Psoas muscle (tissue), 8 donors: ENCODE measurements at places on chromosomes 2 and 18.

DNA sequence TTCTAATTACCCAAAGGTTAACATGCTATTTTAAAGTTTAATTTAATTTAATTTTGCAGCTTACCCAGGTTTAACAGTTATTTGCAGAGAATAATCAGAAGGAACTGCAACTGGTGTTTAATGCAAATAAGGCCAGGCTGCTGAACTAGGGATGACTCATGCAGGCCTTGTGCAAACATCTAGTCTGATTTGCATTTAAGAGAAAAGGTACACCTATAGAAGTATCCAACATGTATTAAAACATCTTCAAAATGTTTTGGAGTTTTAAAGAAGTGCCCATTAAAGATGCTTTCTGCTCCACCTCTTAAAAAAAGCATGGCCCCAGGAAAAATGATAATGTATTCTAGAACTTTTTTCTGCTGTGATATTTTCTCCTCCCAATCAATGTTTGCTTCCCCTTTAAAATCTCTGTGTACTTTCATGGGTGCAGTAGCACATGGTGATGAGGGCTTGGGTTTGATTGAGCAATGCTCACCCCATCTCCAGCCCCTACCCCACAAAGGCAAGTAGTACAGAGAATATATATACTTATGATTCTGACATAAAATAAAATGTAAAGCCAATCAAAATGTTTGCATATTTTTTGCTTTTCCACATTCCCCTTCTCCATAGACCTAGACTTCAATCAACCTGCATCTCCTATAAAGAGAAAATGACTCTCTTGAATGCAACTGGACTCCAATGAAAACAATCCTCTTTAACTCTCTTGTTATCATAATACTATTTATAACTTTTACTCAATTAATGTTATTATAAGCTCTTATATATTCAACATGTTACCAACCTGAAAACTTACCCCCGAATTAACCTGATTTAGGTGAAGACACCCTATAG is 54.1 kb downstream of the ATP8B1 start:
- DNase-seq, result no peak
- no peaks in the 10 kb centered on the region for H3K27me3 ChIP-seq
- no peaks in the 10 kb centered on the region for H3K36me3 ChIP-seq
- H3K4me1 ChIP-seq, result peaks cover 44% of the 10 kb centered on the region
- H3K4me3 ChIP-seq, result no peak overlapping the region

DNA sequence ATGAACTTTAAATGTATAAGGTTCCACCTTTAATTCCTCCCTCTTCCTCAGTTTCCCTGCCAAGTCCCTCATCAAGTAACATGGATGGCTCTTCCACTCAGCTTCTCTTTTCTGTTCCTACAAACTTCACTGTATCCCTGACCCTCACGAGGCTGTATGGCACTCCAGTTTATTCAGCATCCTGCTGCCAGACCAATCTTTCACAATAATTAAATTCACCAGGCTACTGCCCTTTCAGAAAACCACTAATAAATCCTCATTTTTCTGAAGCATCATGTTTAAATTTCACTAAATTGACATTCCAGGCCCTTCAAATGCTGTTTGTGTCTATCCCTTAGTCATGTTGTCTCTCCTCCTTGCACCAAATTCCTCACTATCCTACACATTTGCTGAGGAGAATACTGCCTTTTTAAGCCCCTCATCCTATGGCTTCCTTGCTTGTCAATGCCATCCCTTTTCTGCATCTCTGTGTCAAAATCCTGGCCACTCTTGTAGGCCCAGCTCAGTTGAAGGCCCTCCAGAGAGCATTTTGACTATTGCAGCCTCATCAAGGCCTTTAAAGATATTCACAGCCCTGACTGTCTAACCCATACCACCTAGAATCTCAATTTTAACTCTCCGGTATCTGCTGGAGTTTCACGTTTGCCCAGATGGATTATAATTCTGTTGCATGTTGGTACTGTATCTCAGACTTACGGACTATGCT is 22.8 kb upstream of the ASNSD1 start:
- no peak for DNase-seq
- H3K27ac ChIP-seq, result no peak overlapping the region
- no peaks in the 10 kb centered on the region for H3K27me3 ChIP-seq
- no peaks in the 10 kb centered on the region for H3K4me1 ChIP-seq
- no peak overlapping the region for H3K4me3 ChIP-seq

- DNase-seq, result peak; percentile 68
- H3K4me3 ChIP-seq, result no peak overlapping the region
- no peak overlapping the region for H3K27ac ChIP-seq
- peaks cover 52% of the 10 kb centered on the region for H3K27me3 ChIP-seq
- H3K4me1 ChIP-seq, result peaks cover 22% of the 10 kb centered on the region
These were observed 3.9 kb upstream of the NPPC start for GRCh38 chr2:231929961-231930592.

GRCh38 chr2:197307933-197308521 is 2.6 kb downstream of the ANKRD44 start:
- H3K27ac ChIP-seq, result peak overlapping the region; percentile 82
- no peak for DNase-seq
- H3K27me3 ChIP-seq, result no peaks in the 10 kb centered on the region
- no peaks in the 10 kb centered on the region for H3K36me3 ChIP-seq
- H3K4me1 ChIP-seq, result peaks cover 32% of the 10 kb centered on the region
- no peak overlapping the region for H3K4me3 ChIP-seq

- no peaks in the 10 kb centered on the region for H3K36me3 ChIP-seq
- no peak overlapping the region for H3K27ac ChIP-seq
- no peak overlapping the region for H3K4me3 ChIP-seq
These were observed 8.7 kb downstream of the INPP5D start for GRCh38 chr2:233068762-233069418.

DNA sequence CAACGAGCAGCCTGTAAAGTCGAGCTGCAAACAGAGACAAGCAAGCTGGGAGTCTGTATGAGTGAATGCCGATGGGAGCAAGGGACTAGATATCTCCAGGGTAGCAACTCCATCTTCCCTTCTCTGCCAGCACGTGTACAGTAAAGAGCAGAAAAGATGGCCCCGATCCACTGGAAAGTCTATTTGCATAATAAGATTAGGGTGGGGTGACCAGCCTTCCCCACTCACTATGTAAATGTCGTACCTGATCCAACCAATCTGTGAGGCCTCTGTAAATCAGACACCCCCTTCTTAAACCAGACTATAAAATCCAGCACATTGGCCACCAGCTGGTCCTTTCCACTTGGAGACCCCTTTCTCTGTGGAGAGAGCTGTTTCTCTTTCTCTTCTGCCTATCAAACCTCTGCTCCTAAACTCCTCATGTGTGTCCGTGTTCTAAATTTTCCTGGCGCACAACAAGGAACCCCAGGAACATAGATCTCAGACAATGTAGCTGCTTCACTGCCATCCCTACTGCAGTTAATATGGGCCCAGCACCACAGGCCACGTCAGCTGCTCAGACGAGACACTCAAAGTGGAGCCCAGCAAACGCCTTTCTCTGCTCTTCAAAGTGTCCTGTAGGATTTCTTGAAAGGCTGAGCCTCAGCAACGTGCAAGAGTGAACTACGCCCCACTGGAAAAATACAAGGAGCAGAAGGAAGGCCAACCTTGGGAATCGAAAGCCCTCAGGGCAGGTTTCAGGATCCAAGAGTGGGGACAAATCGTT is 26.1 kb downstream of the DIPK1C start:
- H3K36me3 ChIP-seq, result no peaks in the 10 kb centered on the region
- peaks cover 3% of the 10 kb centered on the region for H3K4me1 ChIP-seq
- H3K27ac ChIP-seq, result no peak overlapping the region

DNA sequence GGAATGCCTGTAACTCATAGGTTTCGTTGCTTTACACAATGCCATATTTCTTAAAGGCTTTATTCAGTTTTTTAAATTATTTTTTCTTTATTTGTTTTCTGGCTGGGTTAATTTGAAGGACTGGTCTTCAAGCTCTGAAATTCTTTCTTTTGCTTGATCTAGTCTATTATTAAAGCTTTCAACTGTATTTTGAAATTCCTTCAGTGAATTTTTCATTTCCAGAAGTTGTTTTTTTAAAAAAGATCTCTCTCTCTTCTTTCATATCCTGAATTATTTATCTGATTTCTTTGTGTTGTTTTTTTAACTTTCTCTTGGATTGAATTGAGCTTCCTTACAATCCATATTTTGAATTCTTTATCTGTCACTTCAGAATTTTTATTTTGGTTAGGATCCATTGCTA is 239.9 kb upstream of the CTAGE1 start:
- no peak for DNase-seq
- no peak overlapping the region for H3K4me3 ChIP-seq
- no peaks in the 10 kb centered on the region for H3K4me1 ChIP-seq
- no peaks in the 10 kb centered on the region for H3K36me3 ChIP-seq
- H3K27me3 ChIP-seq, result no peaks in the 10 kb centered on the region

GRCh38 chr2:137912371-137912770 is 51.9 kb upstream of the HNMT start:
- no peak for DNase-seq
- H3K4me3 ChIP-seq, result no peak overlapping the region
- H3K36me3 ChIP-seq, result no peaks in the 10 kb centered on the region
- H3K27me3 ChIP-seq, result no peaks in the 10 kb centered on the region

DNA sequence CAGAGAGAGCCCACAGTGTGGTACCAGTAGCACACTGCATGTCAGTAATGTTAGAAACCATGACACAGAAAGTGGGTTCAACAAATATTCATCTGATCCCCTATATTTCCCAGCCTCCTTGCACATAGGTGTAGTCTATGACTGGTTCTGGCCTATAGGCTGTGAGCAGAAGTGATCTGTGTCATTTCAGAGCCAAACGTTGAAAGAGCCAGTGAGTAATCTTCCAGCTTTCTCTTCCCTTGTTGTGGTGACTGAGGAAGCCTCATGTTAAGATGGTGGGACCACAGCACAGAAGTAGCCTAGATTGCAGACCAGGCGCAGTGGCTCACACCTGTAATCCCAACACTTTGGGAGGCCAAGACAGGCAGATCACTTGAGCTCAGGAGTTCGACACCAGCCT is 4.1 kb downstream of the TMEM237 start:
- no peaks in the 10 kb centered on the region for H3K27me3 ChIP-seq
- no peak overlapping the region for H3K27ac ChIP-seq
- no peak for DNase-seq
- H3K4me3 ChIP-seq, result no peak overlapping the region

DNA sequence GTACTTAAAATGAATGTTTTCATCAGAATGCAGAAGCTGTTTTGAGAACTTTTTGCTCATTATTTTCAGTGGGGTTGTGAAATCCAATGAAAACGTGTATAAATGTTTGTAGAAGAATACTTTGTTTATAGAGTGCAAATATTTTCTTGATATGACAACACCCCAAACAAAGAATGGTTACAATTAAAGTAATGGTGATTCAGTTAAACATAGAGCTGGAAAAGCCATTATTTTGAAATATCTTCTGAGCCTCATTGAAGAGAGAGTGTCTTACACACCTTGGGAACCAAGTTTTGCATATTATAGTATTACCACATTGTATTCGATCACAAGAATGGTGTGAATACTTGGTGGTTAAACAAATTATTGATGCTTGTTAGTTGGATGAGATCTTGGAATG is 48.7 kb downstream of the SPTBN1 start:
- H3K4me1 ChIP-seq, result peaks cover 57% of the 10 kb centered on the region
- H3K27ac ChIP-seq, result no peak overlapping the region
- no peak for DNase-seq
- no peaks in the 10 kb centered on the region for H3K36me3 ChIP-seq

- peaks cover 2% of the 10 kb centered on the region for H3K27me3 ChIP-seq
- H3K4me3 ChIP-seq, result no peak overlapping the region
- no peaks in the 10 kb centered on the region for H3K36me3 ChIP-seq
- no peaks in the 10 kb centered on the region for H3K4me1 ChIP-seq
- no peak for DNase-seq
These were observed 52.9 kb downstream of the SERPINB7 start for GRCh38 chr18:63828120-63828519.

DNA sequence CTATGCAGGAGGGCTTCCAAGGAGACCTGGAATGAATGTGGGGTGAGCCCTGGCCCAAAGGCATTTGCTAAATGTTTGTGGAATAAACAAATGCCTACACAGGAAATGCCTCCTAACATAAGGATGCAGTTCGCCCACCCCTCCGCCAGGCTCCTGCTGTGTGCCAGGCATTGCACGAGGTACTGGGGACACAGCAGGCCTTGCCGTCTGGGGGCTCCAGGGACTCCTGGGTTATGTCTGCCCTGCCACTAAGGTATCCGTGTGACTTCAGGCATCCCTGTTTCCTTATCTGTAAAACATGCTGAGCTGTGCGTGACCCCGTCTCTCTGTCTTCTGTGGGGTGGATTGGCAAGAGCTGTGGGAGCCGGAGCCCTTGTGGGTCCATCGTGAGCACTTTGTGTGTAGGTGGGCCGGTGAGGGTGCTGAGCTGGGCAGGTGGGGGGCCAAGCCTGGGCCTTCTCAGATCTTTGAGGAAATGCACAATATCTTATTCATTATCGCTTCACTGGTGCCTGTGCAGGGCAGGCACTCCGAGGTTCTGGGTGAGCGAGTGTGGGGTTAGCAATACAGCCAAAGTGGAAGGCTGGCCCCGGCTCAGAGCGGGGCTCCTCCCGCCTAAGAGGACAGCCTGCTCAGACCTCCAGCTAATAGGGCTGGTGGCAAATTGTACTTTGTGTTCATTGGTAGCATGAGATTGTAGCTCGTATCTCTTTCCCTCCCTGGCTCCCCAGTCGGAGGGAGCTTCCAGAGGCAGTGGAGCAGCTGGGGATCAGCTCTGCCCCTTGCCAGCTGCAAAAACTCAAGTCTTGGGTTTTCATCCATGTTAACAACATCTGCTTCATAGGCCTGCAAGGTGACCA is 126.8 kb downstream of the GLI2 start:
- peaks cover 5% of the 10 kb centered on the region for H3K4me1 ChIP-seq
- no peaks in the 10 kb centered on the region for H3K27me3 ChIP-seq
- H3K27ac ChIP-seq, result no peak overlapping the region
- no peak overlapping the region for H3K4me3 ChIP-seq
